Breast epithelium (tissue), 4 donors: ENCODE measurements at places on chromosomes 7 and 10. TPM values are rescaled to one million over a fixed set of nuclear protein-coding genes. Genes with fewer than 3 reads are reported as not detected.

NUTM2A gene
- total RNA-seq = 1.3 TPM

DNA sequence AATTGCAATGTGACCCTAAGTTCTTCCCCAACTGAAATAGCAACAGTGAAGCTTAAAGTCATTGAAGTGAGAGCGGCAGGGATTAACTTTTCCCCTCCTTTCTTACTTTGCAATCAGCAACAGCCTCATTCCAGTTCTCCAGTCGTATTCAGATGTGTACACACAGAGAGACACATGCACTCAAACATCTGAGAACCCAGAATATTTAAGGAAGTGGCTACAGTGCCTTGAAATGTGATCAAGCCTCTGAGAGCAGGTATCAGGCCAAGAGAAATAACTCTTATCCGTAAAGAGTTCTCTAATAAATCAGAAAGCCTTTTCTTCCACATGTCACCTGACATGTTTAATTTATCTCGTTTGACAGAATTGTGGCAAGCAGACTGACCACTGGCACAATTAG lies 388.9 kb upstream of the NPVF start:
- H3K36me3 ChIP-seq = no peaks in the 10 kb centered on the region
- no peak overlapping the region for H3K4me3 ChIP-seq
- no peaks in the 10 kb centered on the region for H3K27me3 ChIP-seq
- H3K27ac ChIP-seq = no peak overlapping the region
- H3K4me1 ChIP-seq = no peaks in the 10 kb centered on the region
- DNase-seq = no peak

SHLD2 gene
- 36.7 TPM for total RNA-seq

H2BK1 gene
- total RNA-seq = not detected

- H3K36me3 ChIP-seq = no peaks in the 10 kb centered on the region
- H3K27me3 ChIP-seq = no peaks in the 10 kb centered on the region
- H3K4me3 ChIP-seq = no peak overlapping the region
- H3K27ac ChIP-seq = no peak overlapping the region
- no peak for DNase-seq
- no peaks in the 10 kb centered on the region for H3K4me1 ChIP-seq
Observed at GRCh38 chr7:55006499-55006898, 12.3 kb upstream of the EGFR start.

- no peaks in the 10 kb centered on the region for H3K4me1 ChIP-seq
- no peak overlapping the region for H3K4me3 ChIP-seq
- H3K36me3 ChIP-seq = no peaks in the 10 kb centered on the region
- no peak for DNase-seq
Observed at GRCh38 chr7:40507166-40507565, 372.4 kb downstream of the SUGCT start.

- H3K27ac ChIP-seq = no peak overlapping the region
- H3K4me1 ChIP-seq = no peaks in the 10 kb centered on the region
- no peak overlapping the region for H3K4me3 ChIP-seq
- H3K36me3 ChIP-seq = no peaks in the 10 kb centered on the region
Observed at GRCh38 chr7:18515067-18515466, 19.5 kb downstream of the HDAC9 start.

DNA sequence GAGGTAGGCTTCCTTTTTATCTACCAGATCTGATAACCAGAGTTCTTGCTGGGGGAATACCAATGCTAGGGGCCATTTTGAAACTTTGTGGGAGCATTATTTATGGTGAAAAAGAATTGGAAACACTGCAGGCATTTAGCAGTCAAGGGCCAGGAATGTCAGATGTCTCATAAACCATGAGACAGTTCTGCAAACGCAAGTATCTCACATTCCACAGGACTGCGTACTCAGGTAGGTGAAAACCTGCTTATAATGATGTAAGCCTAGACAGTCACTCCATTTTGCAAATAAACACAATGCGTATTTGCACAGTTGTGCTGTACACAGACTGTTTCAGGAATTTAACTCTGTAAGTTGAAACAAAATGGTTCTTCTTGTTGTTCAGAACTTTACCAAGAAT lies 33.9 kb downstream of the ECHDC3 start:
- DNase-seq = no peak
- H3K27me3 ChIP-seq = no peaks in the 10 kb centered on the region
- H3K4me3 ChIP-seq = no peak overlapping the region
- H3K4me1 ChIP-seq = no peaks in the 10 kb centered on the region

- H3K27me3 ChIP-seq = no peaks in the 10 kb centered on the region
- H3K4me3 ChIP-seq = no peak overlapping the region
- no peaks in the 10 kb centered on the region for H3K36me3 ChIP-seq
Observed at GRCh38 chr10:3213758-3214515, 41.4 kb upstream of the PITRM1 start.

SUN1 gene
- total RNA-seq = 160 TPM

- no peaks in the 10 kb centered on the region for H3K36me3 ChIP-seq
- DNase-seq = no peak
- no peak overlapping the region for H3K27ac ChIP-seq
- no peak overlapping the region for H3K4me3 ChIP-seq
Observed at GRCh38 chr10:124798364-124798763, 3.3 kb upstream of the ABRAXAS2 start.

GRCh38 chr7:73860859-73861258 lies at the start of gene TMEM270:
Gene TMEM270, plus strand, starts transcription at chr7:73861159. Its CDS starts 36 bp downstream, at chr7:73861195.
- H3K4me3 ChIP-seq = no peak within 1 kb of the TSS
- H3K36me3 ChIP-seq = no peaks in the 10 kb centered on the region
- DNase-seq = no peak
- H3K27ac ChIP-seq = no peak within 1 kb of the TSS
- H3K27me3 ChIP-seq = no peaks in the 10 kb centered on the region

SEMA3C gene
- total RNA-seq = 108 TPM

DNA sequence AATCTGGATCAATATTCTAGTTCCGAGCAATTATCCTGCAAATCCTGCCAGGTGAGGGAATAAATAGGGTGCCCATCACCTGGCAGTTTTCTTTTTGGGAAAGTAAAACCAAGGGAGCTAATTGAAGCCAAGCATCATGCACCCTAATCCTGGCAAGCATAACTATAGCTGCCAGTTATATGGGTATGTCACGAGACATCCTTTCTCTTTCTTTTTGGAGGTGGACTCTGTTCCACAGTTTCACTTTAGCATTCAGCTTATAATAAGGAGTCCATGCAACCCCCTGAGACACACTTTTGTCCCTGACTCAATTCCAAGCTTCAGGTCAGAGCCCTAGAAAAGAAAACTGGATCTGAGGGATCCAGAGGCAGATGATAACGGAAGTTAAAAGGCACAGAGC lies 222.5 kb downstream of the PHF14 start:
- DNase-seq = no peak
- no peaks in the 10 kb centered on the region for H3K4me1 ChIP-seq
- H3K4me3 ChIP-seq = no peak overlapping the region
- no peak overlapping the region for H3K27ac ChIP-seq

DNA sequence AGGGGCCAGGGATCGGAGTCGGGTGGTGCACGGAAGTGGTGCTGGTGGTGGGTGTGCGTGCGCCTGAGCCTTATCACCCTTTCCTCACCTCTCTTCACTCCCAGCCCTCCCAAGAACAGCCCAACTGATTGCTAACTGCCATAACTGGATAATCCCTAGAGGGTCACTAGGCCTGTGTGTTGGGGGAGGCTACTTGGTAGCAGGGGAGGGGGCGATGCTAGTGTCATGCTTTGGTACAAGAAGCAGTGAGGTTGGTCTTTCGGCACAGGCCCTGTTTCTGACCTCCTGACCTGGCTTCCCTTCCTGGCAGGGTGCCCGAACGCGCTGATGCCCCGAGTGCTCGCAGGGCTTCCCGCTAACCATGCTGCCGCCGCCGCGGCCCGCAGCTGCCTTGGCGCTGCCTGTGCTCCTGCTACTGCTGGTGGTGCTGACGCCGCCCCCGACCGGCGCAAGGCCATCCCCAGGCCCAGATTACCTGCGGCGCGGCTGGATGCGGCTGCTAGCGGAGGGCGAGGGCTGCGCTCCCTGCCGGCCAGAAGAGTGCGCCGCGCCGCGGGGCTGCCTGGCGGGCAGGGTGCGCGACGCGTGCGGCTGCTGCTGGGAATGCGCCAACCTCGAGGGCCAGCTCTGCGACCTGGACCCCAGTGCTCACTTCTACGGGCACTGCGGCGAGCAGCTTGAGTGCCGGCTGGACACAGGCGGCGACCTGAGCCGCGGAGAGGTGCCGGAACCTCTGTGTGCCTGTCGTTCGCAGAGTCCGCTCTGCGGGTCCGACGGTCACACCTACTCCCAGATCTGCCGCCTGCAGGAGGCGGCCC lies 652 bp downstream of the KAZALD1 start:
- peak overlapping the region; percentile 91 for H3K4me3 ChIP-seq
- H3K27me3 ChIP-seq = no peaks in the 10 kb centered on the region
- no peak for DNase-seq
- peak overlapping the region; percentile 98 for H3K27ac ChIP-seq
- H3K36me3 ChIP-seq = no peaks in the 10 kb centered on the region

GRCh38 chr10:33776419-33777070 lies 442.1 kb upstream of the NRP1 start:
- H3K27me3 ChIP-seq = no peaks in the 10 kb centered on the region
- H3K36me3 ChIP-seq = no peaks in the 10 kb centered on the region
- H3K4me1 ChIP-seq = no peaks in the 10 kb centered on the region
- no peak for DNase-seq
- no peak overlapping the region for H3K4me3 ChIP-seq

GALNT17 gene
- 3.3 TPM for total RNA-seq

DNA sequence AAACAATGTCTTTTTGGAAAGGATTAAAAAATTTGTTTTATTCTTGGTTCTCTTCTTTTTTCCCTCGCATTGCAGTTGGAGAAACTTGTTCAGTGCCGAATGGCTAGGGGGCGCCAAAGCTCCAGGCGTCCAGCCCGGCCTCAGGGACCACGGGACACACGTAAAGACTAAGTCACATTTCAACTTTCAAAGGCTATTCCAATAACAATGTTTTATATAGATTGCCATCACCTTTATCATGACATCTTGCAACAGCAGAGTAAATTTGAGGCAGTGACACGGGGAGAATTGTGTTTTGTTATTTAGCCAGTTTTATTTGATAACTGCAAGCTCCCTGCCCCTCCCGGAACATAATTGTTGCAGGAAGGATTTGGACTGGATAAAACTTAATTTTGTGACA lies 2.2 kb upstream of the IGFBP3 start:
- H3K27me3 ChIP-seq = no peaks in the 10 kb centered on the region
- no peaks in the 10 kb centered on the region for H3K4me1 ChIP-seq
- H3K27ac ChIP-seq = no peak overlapping the region

- no peaks in the 10 kb centered on the region for H3K4me1 ChIP-seq
- no peaks in the 10 kb centered on the region for H3K36me3 ChIP-seq
- H3K27ac ChIP-seq = no peak overlapping the region
- H3K4me3 ChIP-seq = no peak overlapping the region
Observed at GRCh38 chr10:99784016-99784726, 1.7 kb downstream of the ABCC2 start.

DNA sequence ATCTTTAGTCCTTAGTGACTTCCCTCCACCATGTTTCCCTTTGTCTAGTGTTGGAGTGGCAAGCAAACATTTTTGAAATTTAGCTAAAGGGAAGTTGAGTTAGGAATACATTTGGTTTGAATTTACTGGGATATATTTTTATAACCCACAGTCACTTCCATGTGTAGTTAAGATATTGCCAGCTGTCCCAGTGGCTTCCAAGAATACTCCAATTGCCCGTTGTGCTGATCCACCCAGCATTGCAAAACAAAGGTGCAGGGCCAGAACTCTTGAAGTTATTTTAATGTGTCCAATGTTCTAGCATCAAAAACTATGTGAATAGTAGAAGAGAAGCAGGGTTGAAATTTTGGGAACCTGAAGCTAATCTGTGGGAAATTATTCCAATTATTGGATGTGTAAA lies 2.5 kb upstream of the P4HA1 start:
- DNase-seq = no peak
- no peak overlapping the region for H3K4me3 ChIP-seq
- no peaks in the 10 kb centered on the region for H3K36me3 ChIP-seq
- H3K4me1 ChIP-seq = peaks cover 6% of the 10 kb centered on the region
- no peaks in the 10 kb centered on the region for H3K27me3 ChIP-seq
- H3K27ac ChIP-seq = no peak overlapping the region

SUN3 gene
- not detected for total RNA-seq

DNA sequence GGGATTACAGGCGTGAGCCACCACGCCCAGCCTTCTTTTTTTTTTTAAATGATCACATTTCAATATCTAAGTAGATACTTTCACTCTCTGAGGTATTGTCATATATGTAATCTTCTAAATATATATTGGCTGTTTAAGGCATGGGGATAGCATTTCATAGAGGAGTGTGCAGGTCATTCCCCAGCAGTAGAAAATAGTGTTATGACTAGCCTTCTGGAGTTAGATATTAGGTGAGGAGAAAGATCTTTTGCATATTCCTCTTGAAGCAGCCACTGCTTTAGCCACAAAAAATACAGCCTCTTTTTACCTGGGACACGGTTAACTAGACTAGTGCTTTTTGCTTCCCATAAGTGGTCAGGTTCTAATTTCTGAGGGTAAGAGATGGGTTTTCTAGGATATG lies 28.9 kb downstream of the ADD3 start:
- H3K27me3 ChIP-seq = no peaks in the 10 kb centered on the region
- DNase-seq = no peak
- H3K4me3 ChIP-seq = no peak overlapping the region
- H3K36me3 ChIP-seq = no peaks in the 10 kb centered on the region
- H3K27ac ChIP-seq = no peak overlapping the region
- H3K4me1 ChIP-seq = peaks cover 4% of the 10 kb centered on the region

ACTR3C gene
- 54.0 TPM for total RNA-seq

DNA sequence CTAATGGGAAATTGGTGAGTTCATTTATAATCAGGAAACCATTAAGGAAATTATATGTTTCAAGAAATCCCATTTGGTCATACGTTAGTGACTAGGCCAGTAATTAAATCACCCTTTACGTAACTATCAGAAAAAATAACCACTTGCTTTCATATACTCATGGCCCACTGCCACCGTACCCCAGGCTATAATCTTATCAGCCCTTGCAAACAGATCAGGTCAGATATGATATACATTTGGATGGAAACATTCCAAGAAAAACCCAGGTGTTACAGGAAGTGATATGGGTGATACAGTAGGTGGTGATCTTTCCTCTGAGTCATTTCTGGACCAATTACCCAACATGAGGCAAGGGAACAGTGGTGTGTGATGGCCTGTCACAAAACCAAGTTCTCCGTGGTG lies 481.0 kb upstream of the SEMA3A start:
- H3K27me3 ChIP-seq = no peaks in the 10 kb centered on the region
- no peak for DNase-seq
- no peaks in the 10 kb centered on the region for H3K4me1 ChIP-seq
- H3K27ac ChIP-seq = no peak overlapping the region
- no peak overlapping the region for H3K4me3 ChIP-seq

COPG2 gene
- total RNA-seq = 37.8 TPM

DNA2 gene
- total RNA-seq = 6.6 TPM

TBXAS1 gene
- total RNA-seq = 17.9 TPM

DNA sequence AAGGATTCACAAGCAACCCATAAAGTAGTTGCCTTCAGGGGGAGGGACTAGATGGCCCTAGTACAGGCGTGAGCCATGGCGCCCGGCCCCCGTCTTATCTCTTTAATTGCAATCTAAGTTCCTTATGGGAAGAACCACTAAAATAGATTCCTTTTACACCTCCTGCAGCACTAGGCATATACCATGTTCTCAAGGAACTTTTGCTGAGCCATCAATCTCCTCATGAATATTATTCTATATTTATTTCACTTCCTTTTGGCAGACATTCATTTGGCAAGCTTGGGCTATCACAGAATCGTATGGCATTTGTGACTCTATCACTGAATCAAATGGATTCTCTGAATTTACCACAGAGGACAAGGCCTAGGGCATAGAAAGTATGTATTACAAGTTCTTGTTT lies 14.8 kb upstream of the DNAJC12 start:
- no peaks in the 10 kb centered on the region for H3K27me3 ChIP-seq
- no peak overlapping the region for H3K4me3 ChIP-seq
- DNase-seq = no peak
- no peak overlapping the region for H3K27ac ChIP-seq
- H3K36me3 ChIP-seq = no peaks in the 10 kb centered on the region
- H3K4me1 ChIP-seq = no peaks in the 10 kb centered on the region
